ENCODE measurements at places on chromosomes 7 and 10.

DNA sequence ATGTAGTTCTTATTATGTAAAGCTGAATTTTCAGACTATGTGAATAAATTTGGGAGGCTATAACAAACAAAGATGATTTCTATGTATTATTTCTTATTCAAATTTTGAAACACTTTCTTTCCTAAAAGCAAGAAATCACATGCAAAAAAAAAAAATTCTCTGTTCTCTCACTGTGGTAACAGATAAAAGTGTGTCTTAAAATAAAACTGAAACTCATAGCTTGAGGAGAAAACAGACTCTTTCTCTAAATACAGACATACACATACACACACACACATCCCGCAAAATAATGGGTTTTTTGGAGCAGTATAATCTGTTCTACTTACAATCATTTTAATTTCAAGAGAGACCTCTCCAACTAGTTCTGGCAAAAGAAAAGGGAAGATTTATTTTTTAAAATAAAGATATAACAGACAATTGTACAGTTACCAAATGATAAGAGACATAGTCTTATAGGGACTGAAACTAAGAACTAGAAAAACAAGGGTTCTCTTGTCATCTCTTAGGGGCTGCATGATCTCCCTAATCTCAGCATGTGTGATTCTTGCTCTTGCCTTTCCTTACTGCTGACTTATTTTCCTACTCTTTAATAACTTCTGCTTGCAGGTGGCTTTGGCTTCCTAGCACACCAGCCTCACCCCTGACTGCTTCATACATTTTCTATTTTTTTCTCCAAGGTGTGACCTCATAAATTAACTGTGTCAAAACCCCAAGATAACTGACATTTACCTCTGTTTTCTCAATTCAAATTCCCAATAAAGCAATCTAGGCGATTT lies 483.5 kb upstream of the POT1 start:
- H3K36me3 ChIP-seq: no peaks in the 10 kb centered on the region
- H3K27ac ChIP-seq: no peak overlapping the region
- H3K27me3 ChIP-seq: no peaks in the 10 kb centered on the region
- no peaks in the 10 kb centered on the region for H3K4me1 ChIP-seq
- no peak overlapping the region for H3K4me3 ChIP-seq
- no peak for DNase-seq

DNA sequence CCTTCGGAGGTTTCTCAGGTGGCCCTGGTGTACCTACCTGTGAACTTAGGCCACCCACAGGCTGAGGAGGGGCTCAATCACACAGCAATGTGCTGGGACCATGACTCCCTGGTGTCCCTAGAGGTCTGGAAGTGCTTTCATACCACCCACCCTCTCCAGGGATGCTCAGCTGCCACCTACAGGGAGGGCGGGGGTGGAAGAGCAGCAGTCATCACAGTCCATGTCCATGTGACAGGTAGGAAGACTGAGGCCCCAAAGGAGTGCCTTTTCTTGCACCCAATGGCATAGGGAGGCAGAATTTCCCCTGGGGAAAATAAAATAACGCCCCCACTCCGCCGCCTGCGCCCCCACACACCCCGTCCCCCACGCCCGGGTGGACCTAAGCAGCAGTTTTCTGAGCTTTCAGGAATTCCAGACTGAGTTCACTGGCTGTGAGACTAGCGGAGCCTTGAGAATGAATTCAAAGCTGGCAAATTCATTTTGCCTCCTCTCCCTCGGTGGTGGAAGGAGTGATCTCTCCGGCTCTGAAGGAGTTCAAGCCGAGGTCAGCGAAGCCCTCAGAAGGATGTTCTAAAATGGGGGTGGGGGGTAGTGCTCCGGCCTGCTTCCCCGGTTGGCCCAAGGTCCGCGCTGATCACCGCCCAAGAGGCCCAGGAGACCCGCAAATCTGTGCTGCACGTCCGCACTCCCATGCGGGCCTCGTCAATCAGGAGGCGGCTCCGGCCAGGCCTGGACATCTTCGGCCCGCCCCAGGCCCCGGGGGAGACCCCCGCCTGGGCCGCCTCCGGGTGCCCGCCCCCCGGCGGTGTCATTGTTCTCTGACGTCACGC lies 2.1 kb upstream of the ZMIZ1 start:
- H3K36me3 ChIP-seq: no peaks in the 10 kb centered on the region
- DNase-seq: no peak
- H3K27ac ChIP-seq: no peak overlapping the region
- H3K4me1 ChIP-seq: peaks cover 8% of the 10 kb centered on the region
- H3K27me3 ChIP-seq: no peaks in the 10 kb centered on the region
- peak overlapping the region; percentile 36 for H3K4me3 ChIP-seq

DNA sequence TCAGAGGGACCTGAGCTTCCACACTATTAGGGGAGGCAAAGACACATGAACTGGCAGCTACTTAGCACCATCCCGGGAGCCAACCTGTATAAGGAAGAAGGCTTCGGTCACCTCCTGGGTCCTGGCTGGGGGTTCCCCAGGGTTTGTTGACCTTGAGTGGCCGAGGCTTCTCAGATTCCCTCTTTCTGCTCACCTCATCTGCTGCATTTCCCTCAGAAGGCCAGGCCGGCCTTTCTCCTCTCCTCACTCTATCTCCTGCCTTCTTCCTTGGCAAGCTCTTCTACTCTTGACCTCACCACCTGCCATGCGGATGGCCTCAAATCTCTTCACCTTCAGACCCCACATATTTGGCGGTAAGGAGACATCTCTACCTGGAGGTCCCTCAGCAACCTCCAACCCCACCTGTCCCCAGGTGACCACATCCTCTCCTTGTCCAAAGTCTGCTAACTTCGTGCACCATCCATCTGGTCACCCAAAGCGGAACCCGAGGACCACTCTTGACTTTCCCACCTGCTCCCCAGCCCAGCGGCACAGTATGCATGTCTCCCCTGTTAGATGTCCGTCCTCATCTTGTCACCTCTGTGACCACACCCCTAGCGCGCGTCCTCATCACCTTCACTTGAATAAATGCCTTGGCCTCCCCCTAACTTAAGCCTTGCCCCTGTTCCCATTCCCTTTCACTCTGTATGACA lies 133.8 kb upstream of the UNC5B start:
- peaks cover 5% of the 10 kb centered on the region for H3K4me1 ChIP-seq
- H3K36me3 ChIP-seq: no peaks in the 10 kb centered on the region
- H3K4me3 ChIP-seq: no peak overlapping the region
- no peak for DNase-seq
- no peaks in the 10 kb centered on the region for H3K27me3 ChIP-seq

DNA sequence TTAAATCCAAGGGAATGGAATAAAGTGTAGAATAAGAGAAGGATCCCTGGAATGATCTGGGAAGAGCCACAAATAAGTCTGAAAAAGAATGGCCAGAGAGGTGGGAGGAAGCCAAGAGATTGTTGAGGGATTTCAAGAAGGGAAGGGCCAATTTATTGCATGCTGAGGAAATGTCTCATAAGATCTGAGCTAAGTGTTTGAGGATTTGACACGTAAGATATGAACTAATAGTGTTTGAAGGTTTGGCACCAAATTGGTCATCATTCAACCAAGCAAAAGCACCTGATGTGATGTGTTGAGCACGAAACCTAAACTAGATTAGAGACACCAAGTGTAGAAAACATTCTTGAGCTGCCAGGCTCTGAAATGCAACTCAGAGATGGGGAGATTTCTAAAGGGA lies 97.9 kb downstream of the TSPAN12 start:
- no peak for DNase-seq
- no peak overlapping the region for H3K27ac ChIP-seq
- H3K4me3 ChIP-seq: no peak overlapping the region
- no peaks in the 10 kb centered on the region for H3K36me3 ChIP-seq
- no peaks in the 10 kb centered on the region for H3K27me3 ChIP-seq

- H3K27me3 ChIP-seq: no peaks in the 10 kb centered on the region
- no peak for DNase-seq
- H3K4me3 ChIP-seq: no peak overlapping the region
Measured at GRCh38 chr10:86579883-86580520, 58.4 kb upstream of the WAPL start.

Data from iPS DF 6.9 (cell line).